ENCODE measurements at places on chromosomes 16 and 17.

DNA sequence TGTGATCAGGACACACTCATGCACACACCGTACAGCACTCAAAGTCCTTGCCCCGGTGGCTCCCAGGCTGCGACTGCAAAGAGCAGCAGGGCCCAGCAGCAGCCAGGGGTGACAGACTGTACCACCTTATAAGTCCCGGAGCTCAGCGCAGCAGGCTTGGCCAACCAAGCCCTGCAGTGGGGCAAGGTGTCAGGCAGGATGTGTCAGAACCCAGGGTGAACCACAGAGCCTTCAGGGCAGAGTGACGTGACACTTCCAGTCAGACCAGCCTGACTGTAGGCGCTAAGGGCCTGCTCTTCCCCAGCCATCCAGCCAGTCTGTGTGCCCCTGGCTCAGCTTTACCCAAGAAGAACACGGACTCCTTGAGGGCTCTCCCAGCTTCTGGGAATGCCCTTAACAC lies 204.1 kb downstream of the COPRS start:
- DNase-seq = no peak

GRCh38 chr17:78045316-78045715 lies 83.2 kb downstream of the TMC6 start:
- DNase-seq = no peak

GRCh38 chr17:81477173-81477572 lies 35.4 kb downstream of the ACTG1 start:
- no peak for DNase-seq

- DNase-seq = no peak
Observed at GRCh38 chr17:40035162-40035559, 19.0 kb downstream of the MED24 start.

GRCh38 chr16:4313563-4314531 lies 2.0 kb upstream of the GLIS2 start:
- no peak for DNase-seq

- DNase-seq = no peak
Observed at GRCh38 chr16:79090966-79091365, 509.6 kb downstream of the MAF start.

DNA sequence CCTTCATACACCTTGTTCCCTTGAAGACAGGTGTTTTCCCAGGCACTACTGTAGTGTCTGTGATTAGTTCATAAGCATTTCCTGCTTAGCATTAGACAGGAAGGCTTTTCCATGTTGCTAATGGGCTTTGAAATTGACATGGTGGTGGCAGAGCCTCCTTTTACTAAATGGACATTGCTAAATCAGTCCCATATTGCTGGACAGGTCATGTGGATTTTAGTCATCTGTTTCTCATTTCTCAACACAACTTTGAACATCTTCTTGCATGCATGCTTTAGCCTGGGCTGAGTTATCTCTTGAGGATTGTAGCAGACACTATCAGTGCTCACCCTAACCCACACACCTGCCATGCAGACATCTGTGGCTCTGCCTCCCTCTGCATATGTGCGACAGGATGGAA lies 13.7 kb upstream of the BCO1 start:
- no peak for DNase-seq

GRCh38 chr17:65483438-65483837 lies 78.0 kb downstream of the AXIN2 start:
- no peak for DNase-seq

- no peak for DNase-seq
Observed at GRCh38 chr17:16878606-16879005, 93.3 kb downstream of the TNFRSF13B start.

DNA sequence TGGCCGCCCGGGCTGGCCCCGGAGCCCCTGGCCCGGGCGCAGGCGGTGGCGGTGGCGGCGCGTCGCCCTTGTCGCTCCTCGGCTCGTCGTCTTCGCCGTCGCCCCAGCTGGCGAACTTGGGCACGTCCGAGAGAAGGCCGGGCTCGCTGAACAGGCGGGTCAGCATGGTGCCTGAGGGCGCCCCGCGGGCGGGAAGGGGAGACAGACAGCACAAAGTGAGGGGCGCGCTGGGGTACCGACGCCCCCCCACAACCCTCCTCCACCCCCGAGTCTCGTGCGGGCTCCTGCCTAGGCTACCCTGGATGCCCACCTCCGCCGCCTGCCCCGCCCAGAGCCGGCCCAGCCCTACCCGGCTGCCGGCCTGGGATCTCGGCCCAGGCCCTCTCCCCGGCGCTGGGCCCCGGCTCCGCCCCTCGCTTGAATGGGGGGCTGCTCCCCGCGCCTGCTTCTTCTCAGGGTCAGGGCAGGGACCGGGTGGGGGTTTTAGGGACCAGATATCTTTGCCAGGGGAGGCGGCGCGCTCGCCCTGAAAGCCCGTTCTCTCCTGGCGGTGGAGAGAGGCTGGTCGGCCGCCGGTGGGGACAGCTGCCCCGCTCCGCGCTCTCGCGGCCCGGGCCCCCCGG lies 1.2 kb downstream of the NEUROD2 start:
- DNase-seq = no peak

GRCh38 chr16:56781528-56781961 lies 51.6 kb downstream of the NUP93 start:
- DNase-seq = no peak

DNA sequence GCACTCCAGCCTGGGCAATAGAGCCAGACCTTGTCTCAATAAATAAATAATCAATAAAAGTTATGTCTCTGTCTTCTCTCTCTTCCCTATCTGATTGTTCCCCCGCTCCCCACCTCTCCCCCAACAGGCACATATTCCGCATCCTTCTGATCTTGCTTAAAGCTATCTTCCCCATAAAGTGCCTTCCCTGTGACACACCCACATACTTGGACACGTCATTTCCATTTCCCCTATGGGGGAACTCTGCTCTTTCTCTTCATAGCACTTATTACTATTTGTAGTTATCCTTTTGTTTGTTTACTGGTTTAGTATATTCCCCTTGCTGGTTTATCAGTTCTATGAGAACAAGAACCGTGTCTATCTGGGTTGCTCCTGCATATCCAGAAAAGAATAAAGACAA lies 14.9 kb downstream of the MYO1D start:
- no peak for DNase-seq

Measured in stimulated activated CD8-positive, alpha-beta memory T cell treated with anti-CD3 and anti-CD28 coated beads, Interleukin-7, amount 100 ng/mL, for 1 hour (primary cell).